ENCODE measurements at places on chromosomes 1 and 21.
A peak's percentile ranks its signal among the peaks of the same experiment; 100 is the strongest.

- no peak for DNase-seq
Measured at GRCh38 chr1:114318961-114319360, 165.3 kb upstream of the SYT6 start.

- DNase-seq: no peak
Measured at GRCh38 chr1:97507863-97508262, 413.0 kb downstream of the DPYD start.

DNA sequence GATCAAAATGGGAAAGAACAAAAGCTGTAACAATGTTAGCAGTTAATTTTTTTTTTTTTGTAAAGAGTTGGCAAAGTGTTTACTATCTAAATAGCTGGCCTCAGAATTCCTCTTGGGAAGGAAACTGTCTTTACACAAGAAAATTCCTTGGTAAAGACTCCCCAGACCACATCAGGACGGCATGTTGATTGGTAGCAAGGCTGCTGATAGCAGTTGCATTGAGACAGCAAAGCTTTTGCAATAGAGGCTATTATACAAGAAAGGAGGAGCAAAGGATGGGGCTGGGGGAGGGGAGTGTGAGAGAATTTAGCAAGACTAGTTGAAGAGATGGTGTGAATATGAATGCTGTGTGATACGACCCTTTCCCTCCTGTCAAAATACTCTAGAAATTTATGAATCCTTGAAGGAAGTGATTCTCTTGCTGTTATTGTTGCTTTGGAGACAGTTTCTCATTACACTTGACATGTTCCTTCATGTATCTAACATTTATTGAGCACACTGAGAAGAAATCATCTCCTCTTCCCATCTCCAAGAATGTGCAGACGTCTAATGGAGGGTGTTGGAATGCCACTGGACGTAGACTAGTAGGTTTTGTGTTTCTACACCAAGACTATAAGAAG is 355.6 kb downstream of the SIPA1L2 start:
- DNase-seq: no peak

- DNase-seq: no peak
Measured at GRCh38 chr1:183914276-183914675, 109.4 kb downstream of the RGL1 start.

DNA sequence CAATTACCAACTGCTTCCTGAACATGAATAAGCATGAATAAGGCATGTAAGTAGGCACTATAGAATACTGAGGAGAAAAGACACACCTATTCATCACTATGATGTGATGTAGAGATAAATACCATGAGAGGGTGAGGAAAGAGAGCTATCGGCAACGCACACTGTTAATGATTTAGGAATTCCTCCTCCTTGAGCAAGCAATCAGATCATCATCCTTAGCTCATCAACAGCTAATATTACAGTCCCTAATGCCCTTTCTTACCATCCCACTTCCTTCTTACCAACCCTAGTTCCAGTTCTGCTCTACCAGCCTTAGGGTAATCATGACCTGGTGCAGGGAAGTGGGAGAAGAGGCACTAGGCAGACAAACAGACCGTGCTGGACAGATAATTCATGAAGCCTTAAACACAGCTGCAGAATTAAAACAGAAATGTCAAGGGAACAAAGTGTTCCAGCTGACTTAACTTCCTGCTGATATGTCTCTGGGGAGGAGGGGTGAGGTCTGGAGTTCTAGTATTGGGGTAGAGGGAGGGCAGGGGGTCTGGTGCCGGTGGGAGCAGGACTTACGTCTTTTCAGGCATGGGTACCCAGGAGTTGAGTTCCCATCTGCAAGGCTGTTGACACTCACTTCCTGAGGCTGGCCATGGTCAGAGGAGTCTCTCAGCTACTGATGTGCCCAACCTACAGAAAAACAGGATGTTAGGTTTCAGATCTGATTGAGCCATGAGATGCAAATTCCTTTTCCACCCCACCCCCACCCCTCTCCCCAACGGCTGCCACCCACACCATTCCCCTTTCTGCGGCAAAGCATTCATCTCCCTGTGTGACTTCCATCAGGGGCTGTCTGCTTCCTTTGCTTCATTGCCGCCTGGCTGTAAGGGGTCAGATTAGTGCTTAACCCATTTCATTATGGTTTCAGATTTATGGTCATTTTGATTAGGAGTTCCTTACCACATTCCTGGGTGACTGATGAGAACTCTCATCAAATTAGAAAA is 12.6 kb upstream of the RCSD1 start:
- no peak for DNase-seq

DNA sequence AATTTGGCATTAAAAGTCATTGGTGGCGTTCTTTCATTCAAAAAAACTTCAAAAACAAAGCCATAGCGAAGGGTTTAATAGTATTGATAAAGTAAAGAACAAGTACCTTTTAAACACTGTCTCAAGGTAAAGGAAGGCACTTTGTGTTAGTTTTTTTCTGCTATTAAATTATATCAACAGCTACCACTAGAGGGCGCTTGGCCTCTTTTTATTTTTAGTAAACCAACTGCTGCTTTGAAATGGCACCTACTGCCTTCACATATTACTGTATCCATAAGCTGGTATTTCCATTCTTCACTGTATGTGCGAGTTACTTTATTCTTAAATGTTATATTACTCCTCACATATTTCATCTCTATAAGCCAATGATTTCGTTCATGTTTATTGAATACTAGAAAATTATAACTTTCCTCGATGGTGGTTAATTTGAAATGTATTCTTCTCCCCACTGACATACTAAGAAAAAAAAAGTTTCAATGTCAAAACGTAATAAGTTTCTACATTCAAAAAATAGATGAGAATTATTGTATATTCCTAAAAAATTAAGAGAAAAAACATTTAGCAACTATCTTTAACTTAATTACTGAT is 125.7 kb upstream of the CXADR start:
- DNase-seq: no peak

DNA sequence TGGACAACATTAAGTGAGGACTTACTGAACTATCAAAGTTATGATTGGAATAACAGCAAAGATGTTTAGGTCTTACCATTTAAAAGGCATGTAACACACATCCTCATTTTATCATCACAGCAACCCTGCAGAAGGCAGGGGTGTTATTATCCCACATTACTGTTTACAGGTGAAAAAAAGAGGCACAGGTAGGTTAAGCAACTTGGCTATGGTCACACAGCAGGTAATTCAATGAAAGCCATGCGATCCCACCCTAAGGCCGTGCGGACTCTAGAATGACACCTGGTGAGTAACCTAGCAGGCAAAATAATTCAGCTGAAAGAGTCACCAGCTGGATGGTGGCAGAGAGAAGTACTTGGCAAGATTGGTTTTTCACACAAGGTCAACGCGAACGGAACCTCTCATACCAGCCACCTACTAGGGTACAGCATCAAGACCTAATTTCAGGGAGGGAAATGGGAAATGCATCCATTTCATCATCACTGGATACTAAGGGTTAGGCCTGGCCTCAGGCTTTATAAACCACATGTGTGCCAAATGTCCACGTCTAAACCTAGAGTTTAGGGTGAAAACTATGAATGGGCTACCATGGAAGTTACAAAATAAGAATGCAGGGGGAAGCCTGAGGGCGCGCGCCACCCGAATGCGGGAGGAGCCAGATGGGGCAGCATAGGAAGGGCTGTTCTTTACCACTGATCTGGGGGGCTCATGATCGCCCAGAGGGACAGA is 85.3 kb downstream of the SLC66A1 start:
- DNase-seq: no peak

DNA sequence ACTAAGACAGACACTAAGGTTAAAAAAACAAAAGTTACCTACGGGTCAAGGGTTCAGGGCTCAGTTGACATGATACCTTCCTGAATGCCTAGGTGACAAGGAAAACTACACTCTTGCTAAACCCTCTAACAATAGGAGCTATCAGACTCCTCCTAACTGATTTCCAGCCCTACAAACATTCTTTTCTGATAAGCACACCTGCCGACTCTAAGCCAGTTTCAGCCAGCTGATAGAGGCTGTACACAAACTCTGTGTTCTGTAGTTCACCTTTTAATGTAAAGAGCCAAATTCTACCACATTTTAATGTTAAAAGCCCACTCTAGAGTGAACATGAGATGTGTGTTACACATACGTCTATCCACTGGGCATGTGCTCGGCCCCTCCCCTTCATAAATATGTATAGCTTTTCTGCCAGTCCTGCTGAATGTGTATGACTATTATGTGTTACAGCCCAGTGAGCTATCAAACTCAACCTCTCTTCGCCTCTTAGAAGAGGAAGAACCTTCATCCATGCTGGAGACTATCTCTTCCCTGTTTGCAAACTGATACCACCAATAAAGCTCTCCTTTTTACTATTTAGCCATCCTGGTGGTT is 40.0 kb upstream of the FAM163A start:
- DNase-seq: no peak

DNA sequence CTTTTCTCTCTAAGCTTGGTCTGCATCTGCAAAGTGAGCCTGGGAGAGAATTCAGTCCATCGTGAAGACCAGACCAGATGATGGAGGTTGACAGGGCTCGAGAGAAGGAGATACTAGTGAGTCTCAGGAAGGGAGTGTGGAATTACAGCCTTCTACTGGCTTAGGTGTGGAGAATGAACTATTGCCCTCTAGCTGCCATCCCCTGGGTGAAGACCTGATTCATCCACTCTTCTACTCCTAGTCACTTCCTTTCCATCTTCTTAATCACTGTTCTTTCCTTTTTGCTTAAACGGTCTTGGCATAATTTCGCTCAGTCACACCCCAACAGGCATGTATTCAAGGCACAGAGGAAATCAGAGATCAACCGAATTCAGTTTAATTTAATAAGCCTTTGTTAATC is 34.0 kb upstream of the HSD17B7 start:
- no peak for DNase-seq

- no peak for DNase-seq
Measured at GRCh38 chr1:116391185-116391584, 18.1 kb downstream of the ATP1A1 start.

GRCh38 chr1:53278298-53278725 is 40.0 kb upstream of the MAGOH start:
- peak; percentile 55 for DNase-seq

DNA sequence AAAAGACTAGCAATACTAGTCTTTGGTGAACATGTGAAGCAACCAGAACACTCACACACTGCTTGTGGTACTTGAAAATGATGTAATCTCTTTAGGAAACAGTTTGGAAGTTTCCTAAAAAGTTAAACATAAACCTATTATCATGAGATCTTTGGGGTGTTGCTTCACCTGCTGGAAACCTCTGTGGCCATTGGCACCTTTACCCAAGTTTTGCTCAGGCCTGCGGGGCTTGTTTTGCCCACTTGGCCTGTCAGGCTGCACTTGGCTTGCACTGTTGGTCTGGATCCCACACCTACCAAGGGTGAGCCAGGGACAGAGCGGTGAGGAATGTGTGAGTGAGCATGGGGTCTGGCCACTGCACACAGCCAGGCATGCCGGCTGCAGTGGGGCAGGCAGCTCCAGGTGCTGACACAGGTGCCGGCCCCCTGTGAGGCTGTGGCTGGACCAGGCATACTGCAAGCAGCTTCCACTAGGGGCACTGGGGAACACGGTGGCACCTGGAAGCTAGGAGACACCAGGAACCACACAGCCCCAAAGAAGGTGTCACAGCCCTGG is 14.4 kb upstream of the FNBP1L start:
- DNase-seq: no peak

GRCh38 chr1:112515311-112516009 is 6.7 kb downstream of the WNT2B start:
- no peak for DNase-seq

DNA sequence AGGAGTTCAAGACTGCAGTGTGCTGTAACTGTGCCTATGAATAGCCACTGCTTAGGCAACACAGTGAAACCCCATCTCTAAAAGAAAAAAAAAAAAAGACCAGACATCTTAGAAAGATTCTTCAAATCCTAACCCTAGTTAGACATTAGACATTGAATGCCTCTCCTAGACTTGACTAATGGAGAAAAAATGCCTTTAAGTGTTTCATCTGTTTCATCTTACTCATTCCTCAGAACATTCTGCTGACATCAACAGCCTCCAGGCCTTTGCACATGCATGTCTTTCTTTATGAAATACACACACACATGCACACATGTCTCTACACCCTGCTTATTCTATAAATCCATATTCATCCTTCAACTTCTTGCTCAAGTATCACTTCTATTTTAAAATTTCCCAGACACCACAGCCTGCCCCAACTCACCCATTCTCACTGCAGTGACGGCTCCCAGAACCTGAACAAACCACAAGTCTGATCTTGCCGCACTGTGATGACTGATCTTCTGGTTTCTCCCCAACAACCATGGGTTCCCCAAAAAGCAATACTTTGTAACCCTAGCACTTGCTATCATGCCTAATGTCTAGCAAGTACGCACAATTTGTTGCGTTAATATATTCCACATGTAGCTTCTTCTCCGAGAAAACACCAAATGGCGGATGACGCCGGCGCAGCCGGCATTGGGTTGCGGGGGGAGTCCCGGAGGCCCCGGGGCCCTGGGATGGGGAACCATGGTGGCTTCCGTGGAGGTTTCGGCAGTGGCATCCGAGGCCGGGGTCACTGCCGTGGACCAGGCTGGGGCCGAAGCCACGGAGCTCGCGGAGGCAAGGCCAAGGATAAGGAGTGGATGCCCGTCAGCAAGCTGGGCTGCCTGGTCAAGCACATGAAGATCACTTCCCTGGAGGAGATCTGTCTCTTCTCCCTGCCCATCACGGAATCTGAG is 37.4 kb downstream of the LRRC52 start:
- no peak for DNase-seq

DNA sequence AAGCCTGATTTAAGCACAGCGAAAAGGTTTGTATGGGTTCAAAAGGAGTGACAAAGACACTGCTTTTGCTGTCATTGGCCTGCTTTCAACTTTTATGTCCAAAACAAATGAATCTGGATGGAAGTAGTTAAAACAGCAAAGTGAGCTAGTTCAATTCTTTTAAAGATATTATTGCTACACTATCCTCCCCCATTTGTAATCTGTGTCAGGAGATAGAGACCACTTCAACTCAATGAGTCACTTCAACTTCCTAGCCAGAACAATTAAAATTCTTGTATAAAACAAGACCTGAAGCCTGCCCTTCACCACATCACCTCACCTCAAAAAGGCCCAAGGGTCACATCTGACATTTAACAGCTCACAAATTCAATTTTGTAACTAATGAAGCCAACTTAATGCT is 364.1 kb upstream of the LYPLAL1 start:
- no peak for DNase-seq

DNA sequence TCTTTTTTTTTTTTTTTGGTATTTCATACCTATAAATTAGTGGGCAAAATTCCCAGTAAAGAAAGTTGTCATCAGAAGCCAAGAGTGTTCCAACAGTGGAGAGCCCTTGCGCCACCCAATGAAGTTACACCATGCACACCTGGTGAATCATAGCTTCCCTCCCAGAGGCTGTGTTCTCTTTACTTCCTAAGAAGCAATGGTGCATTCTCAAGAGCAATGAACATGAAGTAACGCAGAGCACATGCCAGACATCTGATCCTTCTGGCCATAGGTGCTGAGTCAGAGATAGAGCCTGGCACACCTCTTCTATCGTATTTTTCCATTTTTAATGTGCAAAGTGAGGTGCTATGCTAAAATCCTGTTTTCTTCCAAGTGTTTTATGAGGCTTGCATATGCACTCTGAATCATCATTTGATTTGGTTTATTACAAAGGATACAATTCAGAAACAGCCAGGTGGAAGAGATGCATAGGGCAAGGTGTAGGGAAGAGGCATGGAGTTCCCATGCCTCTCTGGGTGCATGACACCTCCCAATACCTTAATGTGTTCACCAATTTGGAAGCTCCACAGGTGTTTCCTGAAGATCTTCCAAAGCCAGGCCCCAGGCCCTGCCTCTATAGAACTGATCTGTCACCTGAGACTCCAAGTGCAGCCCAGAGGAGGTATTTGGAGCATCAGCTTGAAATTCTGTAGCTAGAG is 408.0 kb downstream of the SIPA1L2 start:
- no peak for DNase-seq
